ENCODE measurements at places on chromosomes 1 and 21.

- DNase-seq = no peak
Observed at GRCh38 chr1:171912509-171913175, 71.3 kb downstream of the DNM3 start.

GRCh38 chr21:44943686-44944550 lies 4.1 kb downstream of the SLX9 start:
- DNase-seq = no peak

DNA sequence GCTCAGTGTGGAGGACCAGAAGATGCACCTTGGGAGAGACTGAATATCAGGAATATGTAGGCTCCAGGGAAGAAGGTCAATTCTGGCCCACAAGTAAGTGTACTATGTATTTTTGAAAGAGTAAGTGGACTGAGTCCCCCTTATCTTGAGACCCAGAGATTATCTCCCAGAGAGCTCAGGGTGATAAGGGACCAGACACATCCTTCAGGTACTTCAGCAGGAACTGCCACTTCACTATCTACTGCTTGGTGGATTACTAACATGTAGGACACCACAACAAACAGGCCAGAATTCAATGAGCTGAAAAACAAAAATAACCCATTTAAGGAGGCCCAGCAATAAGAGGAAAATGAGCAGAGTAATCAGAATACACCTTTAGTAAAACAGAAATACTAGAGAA lies 119.2 kb downstream of the ZNF644 start:
- no peak for DNase-seq

DNA sequence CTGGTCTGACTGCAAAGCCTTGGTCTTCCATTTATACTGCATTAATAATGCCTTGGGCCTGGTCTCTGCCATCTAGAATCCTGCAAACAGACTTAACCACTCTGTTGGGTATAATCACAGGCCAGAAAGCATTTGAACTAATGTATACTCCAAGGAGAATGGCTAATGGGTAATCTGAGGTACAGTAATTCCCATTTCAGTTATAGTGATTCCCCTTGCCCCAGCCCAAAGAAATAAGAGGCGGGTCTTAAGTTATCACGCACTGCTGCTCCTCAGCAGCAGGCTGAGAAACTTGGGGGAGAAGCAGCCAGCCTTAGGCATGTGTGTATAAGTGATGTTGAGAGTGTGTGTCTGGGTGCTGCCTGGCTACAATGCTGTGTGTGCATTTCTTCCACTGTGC lies 2.4 kb downstream of the LPAR3 start:
- DNase-seq = no peak

- no peak for DNase-seq
Observed at GRCh38 chr1:147747966-147748365, 12.4 kb downstream of the GJA5 start.

GRCh38 chr1:110914676-110915075 lies 41.7 kb downstream of the CD53 start:
- no peak for DNase-seq

GRCh38 chr1:156493154-156493631 lies 7.4 kb downstream of the MEF2D start:
- no peak for DNase-seq

DNA sequence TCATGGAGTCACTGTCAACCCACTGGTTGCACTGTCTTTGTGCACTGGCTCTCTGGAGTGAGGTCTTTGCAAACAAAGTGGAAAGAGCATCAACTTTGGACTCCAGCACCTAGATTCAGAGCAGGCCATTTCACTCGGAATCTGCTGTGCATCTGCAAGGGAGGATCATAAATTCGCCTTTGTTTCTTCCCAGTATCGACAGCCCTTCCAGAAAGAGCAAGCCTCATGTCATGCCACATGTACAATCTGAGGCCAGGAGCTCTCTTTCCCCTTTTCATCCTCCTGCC lies 853 bp upstream of the PCSK9 start:
- no peak for DNase-seq

DNA sequence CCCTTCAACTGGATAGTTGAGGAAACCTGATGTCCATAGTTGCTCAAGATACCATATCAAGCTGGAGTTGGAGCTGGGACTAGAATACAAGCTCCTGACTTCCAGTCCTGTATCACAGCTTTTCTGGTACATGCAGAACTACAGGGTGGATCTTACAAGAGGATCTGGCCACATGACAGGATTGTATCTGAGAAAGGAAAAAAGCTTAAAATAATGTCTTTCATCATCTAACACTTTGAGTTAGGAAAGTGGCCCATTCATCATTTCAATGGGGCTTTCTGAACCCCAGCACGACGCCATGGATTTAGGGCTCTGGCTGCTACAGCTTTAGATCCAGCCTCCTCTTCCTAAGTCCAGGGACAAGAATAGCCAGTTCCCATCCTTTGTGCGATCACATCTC lies 46.9 kb downstream of the RASSF5 start:
- no peak for DNase-seq
